Neural progenitor cell (in vitro differentiated cells): ENCODE measurements at places on chromosomes 16 and 17.

- DNase-seq = peak; percentile 34
Measured at GRCh38 chr17:40419559-40420331, 2.0 kb upstream of the TOP2A start.

- DNase-seq = no peak
Measured at GRCh38 chr16:54847207-54847606, 83.5 kb upstream of the IRX5 start.

- peak; percentile 40 for DNase-seq
Measured at GRCh38 chr16:53041320-53042051, 11.2 kb downstream of the CHD9NB start.

- peak; percentile 80 for DNase-seq
Measured at GRCh38 chr17:17859909-17860765, 23.4 kb upstream of the SREBF1 start.

GRCh38 chr16:64363039-64363438, 758.8 kb downstream of the CDH11 start:
- no peak for DNase-seq

- no peak for DNase-seq
Measured at GRCh38 chr17:11564589-11565380, 33.5 kb upstream of the DNAH9 start.

GRCh38 chr16:82681592-82681991, 54.8 kb downstream of the CDH13 start:
- no peak for DNase-seq

- no peak for DNase-seq
Measured at GRCh38 chr17:48663134-48663924, 37.2 kb upstream of the HOXB9 start.

- DNase-seq = no peak
Measured at GRCh38 chr16:67458121-67458641, 22.8 kb downstream of the ATP6V0D1 start.

DNA sequence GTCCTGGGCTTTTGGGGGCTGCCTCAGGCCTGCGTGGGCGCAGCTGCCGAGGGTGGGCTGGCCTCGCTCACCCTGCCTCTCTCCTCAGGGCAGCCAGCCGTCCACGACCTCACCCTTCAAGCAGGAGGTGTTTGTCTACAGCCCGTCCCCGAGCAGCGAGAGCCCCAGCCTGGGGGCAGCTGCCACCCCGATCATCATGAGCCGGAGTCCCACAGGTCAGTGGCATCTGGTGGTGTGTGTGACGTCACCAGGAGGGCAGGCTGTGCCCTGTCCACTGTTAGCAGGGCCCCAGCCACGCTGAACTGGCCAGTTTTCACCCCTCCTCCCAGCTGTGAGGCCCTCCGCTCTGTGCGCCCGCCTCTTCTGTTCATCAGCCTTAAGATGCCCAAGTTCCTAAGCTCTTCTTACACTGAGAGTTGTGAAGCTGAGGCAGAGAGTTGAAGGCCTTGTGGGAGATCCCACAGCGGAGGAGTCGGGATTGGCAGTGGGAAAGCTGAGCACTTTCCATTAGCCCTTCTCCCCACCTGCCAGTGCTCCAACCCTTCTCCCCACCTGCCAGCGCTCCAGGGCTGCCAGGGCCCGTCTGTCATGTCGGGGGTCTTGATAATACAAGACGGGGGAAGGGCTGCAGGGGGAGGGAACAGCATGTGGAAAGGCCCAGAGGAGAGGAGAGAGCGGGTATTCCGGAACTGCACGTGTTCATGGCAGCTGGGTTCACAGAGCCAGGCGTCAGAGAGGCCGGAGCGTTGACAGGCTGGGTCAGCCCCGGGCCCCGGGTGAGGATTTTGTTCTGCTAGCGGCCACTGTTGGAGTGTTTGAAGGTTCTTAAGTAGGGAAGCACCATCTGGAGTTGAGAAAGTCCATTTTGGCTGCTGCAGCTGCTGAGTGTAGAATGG, 36.3 kb downstream of the OR1D5 start:
- DNase-seq = peak; percentile 23

- DNase-seq = no peak
Measured at GRCh38 chr17:381516-381915, 28.9 kb upstream of the RPH3AL start.

DNA sequence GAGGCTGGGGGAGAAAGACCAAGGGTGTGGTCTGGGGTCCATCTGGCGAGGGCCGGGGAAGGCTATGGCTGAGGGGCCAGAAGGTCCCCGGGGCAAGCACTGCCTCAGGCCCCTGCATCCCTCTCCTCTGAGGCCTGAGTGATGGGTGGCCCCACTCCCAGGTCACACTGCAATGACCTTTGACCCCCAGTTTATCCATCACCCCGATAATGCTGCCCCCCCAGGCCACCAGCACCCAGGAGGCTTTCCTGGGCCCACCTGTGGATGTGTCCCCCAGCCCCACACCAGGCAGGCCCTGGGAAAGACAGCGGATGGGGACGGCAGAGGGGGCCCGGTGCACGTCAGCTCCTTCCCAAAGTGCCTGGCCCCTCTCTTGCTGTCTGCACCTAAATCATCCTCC, 22.5 kb upstream of the CACNA1H start:
- DNase-seq = no peak

DNA sequence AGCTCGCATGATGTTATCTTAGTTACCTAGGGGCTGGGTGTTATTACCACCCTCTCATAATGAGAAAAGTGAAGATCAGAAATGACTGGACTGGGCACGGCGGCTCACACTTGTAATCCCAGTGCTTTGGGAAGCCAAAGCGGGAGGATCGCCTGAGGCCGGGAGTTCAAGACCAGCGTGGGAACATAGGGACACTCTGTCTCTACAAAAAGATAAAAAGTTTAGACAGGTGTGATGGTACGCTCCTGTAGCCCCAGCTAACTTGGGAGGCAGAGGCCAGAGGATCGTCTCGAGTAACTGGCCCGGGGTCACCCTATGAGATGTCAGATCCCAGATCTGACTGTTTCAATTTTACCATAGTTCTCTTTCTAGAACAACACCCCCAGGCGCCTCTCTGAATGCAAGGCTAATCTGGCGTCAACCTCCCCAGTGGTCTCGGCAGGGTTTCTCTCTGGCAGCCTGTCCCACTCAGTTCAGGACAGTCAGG, 1.9 kb upstream of the CCDC102A start:
- no peak for DNase-seq

DNA sequence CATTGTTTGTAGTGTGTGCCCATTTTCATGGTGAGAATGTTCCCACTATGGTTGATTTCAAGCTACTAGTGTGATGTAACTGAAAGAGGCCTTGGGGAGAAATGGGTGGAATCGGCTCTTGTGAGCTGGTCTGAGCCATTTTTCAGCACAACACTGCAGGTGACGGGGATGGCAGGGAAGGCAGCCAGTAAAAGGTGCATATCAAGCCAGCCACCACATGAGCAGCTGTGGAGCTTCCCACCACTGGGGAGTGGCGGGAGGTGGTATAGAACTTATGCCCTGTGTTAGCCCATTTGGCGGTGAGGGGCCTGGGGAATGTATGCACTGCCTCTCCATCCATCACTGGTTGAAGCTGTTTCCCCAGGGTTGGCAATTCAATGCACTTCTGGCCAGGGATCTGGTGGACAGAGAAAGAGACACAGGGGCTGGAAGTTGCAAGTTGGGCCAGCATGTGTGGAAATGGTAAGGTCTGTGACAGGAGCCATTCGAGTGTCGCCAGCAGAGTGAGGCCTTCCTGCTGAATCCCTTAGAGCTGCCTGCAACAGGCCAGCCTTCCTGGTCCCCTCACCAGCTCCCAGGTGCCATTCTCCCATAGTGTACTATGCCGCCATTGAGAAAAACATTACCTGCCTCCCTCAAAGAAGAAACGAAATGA, 31.7 kb upstream of the BRD7 start:
- DNase-seq = no peak

- peak; percentile 22 for DNase-seq
Measured at GRCh38 chr17:8954339-8954738, 11.2 kb downstream of the PIK3R5 start.

DNA sequence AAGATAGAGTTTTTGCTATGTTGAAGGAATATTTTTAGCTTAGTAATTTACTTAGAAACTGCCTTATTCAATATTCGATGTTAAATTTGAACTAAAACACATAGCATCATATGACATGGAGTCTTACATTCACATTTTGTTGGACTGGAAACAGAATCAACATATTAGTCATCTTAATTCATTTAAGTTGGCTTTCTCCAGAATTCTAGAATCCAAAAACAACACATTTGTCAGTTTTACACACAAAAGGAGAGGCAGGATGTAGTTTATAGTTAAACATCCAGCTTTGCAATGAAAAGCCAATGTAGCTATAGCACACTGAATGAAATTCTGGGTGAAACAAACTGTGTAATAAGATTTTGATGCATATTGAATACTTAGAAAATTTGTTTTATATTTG, 43.3 kb downstream of the WWOX start:
- DNase-seq = no peak

- no peak for DNase-seq
Measured at GRCh38 chr17:10653987-10654386, 3.1 kb downstream of the MYH3 start.

DNA sequence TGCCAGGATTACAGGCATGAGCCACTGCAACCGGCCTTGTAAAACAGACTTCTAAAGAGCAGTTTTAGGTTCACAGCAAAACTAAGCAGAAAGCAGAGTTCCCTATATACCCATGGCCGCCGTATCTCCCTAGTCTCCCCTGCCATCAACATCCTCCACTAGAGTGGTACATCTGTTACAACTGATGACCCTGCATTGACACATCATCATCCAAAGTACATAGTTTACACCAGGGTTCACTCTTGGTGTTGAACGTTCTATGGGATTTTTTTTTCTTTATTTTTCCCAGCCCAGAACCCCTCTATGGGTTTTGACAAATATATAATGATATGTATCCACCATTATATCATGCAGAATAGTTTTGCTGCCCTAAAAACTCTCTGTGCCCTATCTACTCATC, 155.2 kb downstream of the RAB11FIP4 start:
- no peak for DNase-seq

DNA sequence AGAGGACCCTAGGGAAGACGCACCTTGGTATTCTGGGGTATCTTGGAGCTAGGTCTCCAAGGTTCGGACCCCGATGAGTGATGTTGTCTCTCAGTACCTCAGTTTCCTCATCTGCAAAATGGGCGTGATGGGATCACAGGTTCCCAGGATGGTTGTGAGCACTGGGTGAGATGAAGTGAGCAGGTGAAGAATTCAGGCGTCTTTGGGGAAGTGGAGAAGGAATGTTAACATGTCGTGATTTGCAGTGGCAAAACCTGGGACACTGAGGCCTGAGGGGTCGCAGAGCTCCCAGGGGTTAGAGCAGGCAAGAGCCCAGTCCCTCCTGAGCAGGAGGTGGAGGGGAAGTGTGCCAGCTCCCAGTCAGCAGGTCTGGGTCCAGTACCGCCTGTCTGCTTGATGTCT, 215.1 kb upstream of the GSE1 start:
- no peak for DNase-seq

- no peak for DNase-seq
Measured at GRCh38 chr16:58417600-58417999, 25.3 kb downstream of the GINS3 start.

DNA sequence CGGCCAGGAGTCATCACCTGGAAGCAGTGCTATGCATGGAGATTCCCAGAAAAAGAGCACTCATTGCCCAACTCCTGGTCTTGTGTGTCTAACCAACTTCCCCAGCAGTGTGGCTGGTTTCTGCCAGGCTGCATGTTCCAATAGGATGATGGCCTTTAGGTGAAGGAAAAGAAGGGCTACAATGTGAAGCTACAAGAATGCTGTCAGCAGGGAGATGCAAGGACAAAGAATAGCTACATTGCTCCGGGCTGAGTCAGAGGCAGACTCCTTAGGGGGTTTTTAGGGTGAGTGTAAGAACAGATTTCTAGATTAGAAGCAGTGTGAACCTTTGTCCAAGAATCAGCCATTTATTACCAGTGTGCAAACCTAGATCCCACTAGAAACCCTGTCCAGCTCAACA, 63.0 kb upstream of the DNAH9 start:
- DNase-seq = no peak
